ENCODE measurements at places on chromosomes 7 and 10. TPM values are rescaled to one million over a fixed set of nuclear protein-coding genes. Genes with fewer than 3 reads are reported as not detected.

Gene ELFN1
- 0.16 TPM for polyA plus RNA-seq

Gene ZNF365
- polyA plus RNA-seq = 4.4 TPM

Gene ADRA2A
- 0.51 TPM for polyA plus RNA-seq

Gene TCF7L2
- polyA plus RNA-seq = 5.4 TPM

Gene DIP2C
- 2.7 TPM for polyA plus RNA-seq

Gene GPRIN2
- 3.1 TPM for polyA plus RNA-seq

Gene ANXA7
- 36.7 TPM for polyA plus RNA-seq

Gene GDF2
- not detected for polyA plus RNA-seq

Gene MICU1
- polyA plus RNA-seq = 18.1 TPM

Gene ZNF467
- 2.9 TPM for polyA plus RNA-seq

Gene CHRM2
- 0.12 TPM for polyA plus RNA-seq

Gene CTNNA3
- polyA plus RNA-seq = 0.08 TPM

Gene CC2D2B
- 0.13 TPM for polyA plus RNA-seq

Gene FAM13C
- polyA plus RNA-seq = 2.7 TPM

Gene AGMO
- polyA plus RNA-seq = 0.09 TPM

Gene UROS
- 16.8 TPM for polyA plus RNA-seq

Gene PDE1C
- polyA plus RNA-seq = 2.2 TPM

Gene HOXA1
- polyA plus RNA-seq = 1.5 TPM

Gene CCDC6
- 23.2 TPM for polyA plus RNA-seq

Gene PAX4
- polyA plus RNA-seq = not detected

Gene PLA2G12B
- polyA plus RNA-seq = not detected

Gene CYP2C19
- 0.35 TPM for polyA plus RNA-seq

Gene GATA3
- polyA plus RNA-seq = 0.31 TPM

Gene IRF5
- 10.6 TPM for polyA plus RNA-seq

Gene C10orf67
- polyA plus RNA-seq = 0.08 TPM

Gene LBX1
- polyA plus RNA-seq = not detected

Gene HOXA10
- polyA plus RNA-seq = 0.16 TPM

Gene C7orf25
- polyA plus RNA-seq = 3.0 TPM

Gene CUZD1
- 0.32 TPM for polyA plus RNA-seq

Gene PRKAR2B
- polyA plus RNA-seq = 6.5 TPM

Gene CALHM3
- polyA plus RNA-seq = not detected

Gene DGKB
- polyA plus RNA-seq = 0.20 TPM

Gene RARRES2
- 39.3 TPM for polyA plus RNA-seq

Gene ZNF804B
- not detected for polyA plus RNA-seq

Gene KNDC1
- polyA plus RNA-seq = 0.39 TPM

Gene BTBD16
- polyA plus RNA-seq = 0.04 TPM

Gene HGF
- polyA plus RNA-seq = 0.47 TPM

Gene LRRC4
- polyA plus RNA-seq = 2.1 TPM

Gene AFAP1L2
- 8.2 TPM for polyA plus RNA-seq

Gene SEMA3E
- polyA plus RNA-seq = 0.28 TPM

Gene EBLN1
- polyA plus RNA-seq = not detected
